Germinal center (tissue), 1 donor: ENCODE measurements at places on chromosomes 2 and 18.
A peak's percentile ranks its signal among the peaks of the same experiment; 100 is the strongest.

GRCh38 chr2:75491129-75491753 is 69.5 kb downstream of the EVA1A start:
- no peak for DNase-seq

DNA sequence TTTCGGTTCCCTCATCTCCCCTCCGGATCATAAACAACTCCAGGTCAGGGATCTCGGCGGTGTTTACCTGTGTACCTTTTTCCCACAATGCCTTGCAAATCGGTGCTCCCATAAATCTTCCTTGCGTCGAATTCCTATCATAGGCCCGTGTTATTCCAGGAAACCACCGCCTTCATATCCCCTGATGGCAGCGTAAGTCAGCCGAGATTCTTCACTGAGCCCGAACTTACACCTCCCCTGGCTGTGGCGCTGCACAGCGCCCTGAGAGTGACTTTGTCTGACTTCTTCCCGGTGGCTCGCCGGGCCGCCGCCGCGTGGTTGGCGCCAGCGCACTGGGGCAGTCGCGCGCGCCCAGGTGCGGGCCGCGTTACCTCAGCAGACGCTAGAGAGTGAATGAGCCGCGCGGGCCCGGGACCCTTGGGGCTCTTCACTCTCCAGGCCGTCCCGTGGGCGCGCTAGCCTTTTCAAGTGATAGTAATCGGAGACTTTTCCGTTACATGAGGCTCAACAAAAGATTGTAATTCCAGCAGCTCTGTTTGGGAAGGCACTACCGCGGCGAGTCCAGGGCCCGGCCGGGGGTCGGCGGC is 101.6 kb downstream of the SPTBN1 start:
- DNase-seq: peak; percentile 65

GRCh38 chr2:18440777-18441176 is 119.7 kb downstream of the RDH14 start:
- no peak for DNase-seq

- DNase-seq: no peak
Measured at GRCh38 chr2:222480497-222480896, 56.2 kb downstream of the SGPP2 start.

GRCh38 chr18:46718501-46719341 is 38.1 kb downstream of the ST8SIA5 start:
- no peak for DNase-seq

DNA sequence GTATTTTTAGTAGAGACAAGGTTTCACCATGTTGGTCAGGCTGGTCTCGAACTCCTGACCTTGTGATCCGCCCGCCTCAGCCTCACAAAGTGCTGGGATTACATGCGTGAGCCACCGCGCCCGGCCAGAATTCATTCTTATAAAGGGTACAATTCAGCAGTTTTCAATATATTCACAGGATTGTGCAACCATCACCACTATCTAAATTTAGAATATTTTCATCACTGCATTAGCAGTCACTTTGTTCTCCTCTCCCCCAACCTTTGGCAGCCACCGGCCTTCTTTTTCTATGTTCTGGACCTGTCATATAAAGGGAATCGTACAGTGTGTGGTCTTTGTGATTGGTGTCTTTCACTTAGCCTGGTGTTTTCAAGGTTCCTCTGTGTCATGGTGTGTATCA is 40.7 kb downstream of the TCF7L1 start:
- no peak for DNase-seq

DNA sequence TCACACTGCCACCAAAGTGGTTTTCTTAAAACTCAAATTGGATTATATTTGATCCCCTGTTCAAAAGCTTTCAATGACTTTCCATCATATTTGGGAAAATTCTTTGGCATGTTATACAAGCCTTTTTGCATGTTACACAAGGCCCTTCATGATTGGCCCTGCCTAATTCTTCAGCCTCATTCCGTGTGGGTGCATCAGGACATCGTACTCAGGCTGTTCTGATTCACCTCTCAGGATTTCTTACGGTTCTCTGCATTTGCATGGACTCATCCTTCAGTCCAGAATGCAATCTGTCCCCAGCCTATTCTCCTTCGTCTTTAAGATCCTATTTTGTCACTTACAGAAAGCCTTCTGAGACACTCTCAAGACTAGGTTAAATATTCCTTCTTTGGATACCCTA is 107.8 kb downstream of the LYPD1 start:
- no peak for DNase-seq

- no peak for DNase-seq
Measured at GRCh38 chr2:12982149-12982584, 265.4 kb downstream of the TRIB2 start.

- no peak for DNase-seq
Measured at GRCh38 chr2:233062451-233062850, 2.3 kb downstream of the INPP5D start.
